ENCODE measurements at places on chromosomes 3 and 15.

DNA sequence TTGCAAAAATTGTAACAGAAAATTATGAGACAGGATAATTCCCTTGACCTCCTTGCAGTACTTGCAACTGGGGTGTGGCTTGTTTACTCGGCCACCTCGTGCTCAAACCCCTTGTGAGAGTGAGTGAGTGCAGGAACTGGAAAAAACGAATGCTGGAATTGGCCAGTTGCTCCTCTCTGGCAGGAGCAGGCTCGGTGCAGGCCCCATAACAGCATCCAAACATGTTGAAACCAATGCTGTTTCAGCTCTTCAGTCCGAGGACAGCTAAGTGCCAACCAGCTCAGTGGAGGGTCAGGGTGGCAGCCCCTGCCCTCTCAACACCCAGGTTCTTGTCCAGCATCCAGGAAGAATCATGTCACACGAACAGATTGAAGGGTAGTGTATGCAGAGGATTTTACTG lies 36.9 kb downstream of the METTL6 start:
- no peak for DNase-seq

- no peak for DNase-seq
Measured at GRCh38 chr3:124383846-124384466, 346.3 kb upstream of the UMPS start.

DNA sequence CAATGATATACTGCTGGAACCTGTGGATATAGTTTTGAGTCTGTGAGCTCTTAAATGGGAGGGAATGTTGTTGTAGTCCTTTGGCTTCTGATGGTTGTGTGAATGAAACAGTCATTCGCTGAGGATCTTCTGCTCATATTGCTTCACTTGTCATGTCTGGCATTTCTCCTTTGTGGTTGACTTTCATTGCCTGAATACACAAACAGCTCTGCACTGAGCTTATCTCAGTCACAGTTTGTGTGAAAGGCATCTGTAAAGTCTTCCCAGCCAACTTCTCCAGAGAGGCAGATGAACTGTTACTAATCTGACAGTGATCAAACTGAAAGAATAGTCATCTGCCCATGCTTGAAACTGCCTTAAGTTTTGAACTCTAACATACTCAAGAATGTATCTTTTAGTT lies 59.8 kb downstream of the TMED3 start:
- no peak for DNase-seq

DNA sequence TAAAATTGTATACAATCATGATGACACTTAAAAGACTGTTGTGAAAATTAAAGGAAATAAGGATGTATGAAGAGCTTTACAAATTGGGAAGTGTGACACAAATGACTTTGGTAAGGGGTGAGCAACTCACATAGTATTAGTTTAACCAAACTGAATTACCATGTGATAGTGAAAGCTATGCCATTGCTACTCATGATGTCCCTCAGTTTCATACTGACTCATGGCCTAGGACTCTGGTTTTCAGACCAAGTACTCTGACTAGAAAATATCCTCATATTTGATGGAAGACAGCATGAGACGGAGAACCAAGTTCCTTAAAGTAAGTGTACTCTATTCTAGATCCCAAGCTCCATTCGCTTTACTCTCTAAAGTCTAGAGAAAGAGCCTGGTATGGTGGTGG lies 203.2 kb upstream of the ICE2 start:
- DNase-seq = no peak

DNA sequence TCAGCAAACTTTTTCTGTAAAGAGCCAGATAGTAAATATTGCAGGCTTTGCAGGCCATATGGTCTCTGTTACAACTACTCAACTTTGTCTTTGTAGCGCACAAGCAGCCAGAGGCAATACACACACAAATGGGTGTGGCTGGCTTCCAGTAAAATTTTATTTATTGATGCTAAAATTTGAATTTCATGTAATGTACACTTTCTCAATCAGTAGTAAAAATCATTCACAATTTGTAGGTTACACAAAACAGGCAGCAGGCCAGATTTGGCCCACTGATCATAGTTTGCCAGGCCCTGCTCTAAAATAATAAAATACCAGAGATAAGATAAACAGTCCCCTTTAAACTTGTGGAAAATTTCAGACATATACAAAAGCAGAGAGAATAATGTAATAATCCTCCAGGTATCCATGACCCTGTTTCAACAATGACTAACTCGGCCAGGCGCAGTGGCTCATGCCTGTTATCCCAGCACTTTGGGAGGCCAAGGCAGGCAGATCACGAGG lies 330.3 kb downstream of the SHQ1 start:
- no peak for DNase-seq

- DNase-seq = no peak
Measured at GRCh38 chr15:71892335-71892734, 82.0 kb downstream of the NR2E3 start.

GRCh38 chr3:195550723-195551122 lies 7.6 kb upstream of the PPP1R2 start:
- DNase-seq = no peak

DNA sequence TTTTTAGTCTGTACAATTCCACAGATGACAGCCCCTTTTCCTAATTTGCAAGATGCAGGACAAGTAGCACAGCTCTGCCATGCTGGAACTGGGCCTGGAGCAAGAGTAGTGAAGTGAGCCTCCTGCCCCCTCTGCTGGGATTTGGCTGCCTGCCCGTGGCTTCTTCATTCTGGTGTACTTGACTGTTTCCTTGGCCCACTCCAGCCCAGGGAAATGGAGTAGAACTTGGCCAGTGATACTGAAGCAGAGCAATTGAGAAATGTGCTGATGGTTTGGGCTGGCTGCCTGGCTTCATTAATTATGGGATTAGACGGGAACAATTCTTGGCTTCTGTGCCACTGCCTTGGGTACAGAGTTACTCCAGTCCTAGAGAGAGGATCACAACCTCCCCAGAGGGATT lies 2.8 kb downstream of the GPD1L start:
- DNase-seq = no peak

GRCh38 chr3:194135516-194135805 lies 487 bp upstream of the HES1 start:
- no peak for DNase-seq

DNA sequence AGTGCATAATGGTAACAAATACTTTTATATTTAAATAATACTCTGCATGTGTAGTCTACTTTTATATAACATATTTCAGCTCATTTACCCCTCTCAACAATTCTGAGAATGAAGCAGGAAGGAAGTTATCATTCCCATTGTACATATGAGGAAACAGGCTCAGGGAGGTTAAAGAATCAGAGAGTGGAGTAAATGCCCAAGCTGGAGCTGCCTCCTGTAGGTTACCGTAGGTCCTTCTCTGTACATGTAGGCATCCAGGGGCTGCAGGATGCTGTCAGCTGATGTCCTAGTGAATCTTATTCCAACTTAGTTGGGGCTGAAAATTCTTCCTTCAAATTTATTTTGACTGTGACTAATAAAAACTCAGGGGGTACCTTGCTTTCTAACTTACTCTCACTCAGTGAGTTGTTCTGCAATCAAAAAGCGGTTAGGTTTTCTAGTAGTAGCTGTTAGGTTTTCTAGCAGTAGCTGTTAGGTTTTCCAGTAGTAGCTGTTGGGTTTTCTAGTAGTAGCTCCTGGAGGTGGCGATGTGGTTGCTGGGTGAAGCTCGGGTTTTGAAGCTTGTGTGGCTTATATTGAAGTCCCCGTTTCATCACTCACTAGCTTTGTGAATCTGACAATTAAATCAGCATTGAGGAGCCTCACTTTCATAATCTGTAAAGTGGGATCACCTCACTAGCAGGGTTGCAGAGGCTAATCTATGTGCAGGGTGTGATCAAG lies 357.0 kb downstream of the NR2F2 start:
- no peak for DNase-seq

- DNase-seq = no peak
Measured at GRCh38 chr15:79978655-79979514, 7.9 kb upstream of the BCL2A1 start.

DNA sequence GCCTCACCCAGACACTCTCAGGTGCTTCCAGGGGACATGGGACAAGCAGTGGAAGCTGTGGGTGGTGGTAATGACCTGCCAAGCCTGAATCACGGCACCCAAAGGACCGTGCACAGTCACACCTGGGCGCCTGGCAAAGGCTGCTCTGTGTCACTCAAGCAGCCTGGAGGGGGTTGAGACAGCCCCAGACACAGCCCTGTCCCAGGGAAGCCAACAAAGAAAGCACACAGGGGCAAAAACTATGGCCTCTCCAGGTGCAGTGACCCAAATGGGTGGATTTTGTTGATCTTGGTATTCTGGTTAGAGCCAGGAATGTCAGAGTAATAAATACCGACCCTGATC lies 15.0 kb upstream of the OCA2 start:
- DNase-seq = no peak

DNA sequence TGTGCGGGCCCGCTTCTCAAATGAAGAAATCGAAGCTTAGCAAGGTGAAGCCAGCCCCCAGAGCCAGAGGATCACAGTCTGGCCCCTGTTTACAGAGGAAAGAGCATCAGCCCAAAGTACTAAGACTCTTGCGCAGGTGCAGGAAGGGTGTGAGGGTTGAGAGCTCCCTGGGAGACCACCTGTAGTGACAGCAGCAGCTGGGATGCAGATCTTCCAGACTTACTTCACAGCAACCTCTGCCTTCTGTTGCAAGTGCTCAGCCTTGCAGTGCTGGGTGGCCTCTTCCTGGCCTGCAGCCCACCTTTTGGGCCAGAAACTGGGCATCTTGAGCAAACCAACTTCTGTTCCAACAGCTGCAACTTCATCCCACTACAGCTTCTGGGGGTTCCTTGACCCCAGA lies 19.7 kb downstream of the SPATA12 start:
- peak; percentile 8 for DNase-seq

- DNase-seq = no peak
Measured at GRCh38 chr3:183541738-183542137, 13.8 kb downstream of the KLHL6 start.

- no peak for DNase-seq
Measured at GRCh38 chr3:732326-732928, 360.4 kb upstream of the CNTN6 start.

GRCh38 chr3:28149960-28150359 lies 91.5 kb upstream of the CMC1 start:
- no peak for DNase-seq

GRCh38 chr3:99425930-99426329 lies 212.5 kb upstream of the COL8A1 start:
- no peak for DNase-seq

GRCh38 chr3:144791034-144791433 lies 819.4 kb downstream of the DIPK2A start:
- no peak for DNase-seq

DNA sequence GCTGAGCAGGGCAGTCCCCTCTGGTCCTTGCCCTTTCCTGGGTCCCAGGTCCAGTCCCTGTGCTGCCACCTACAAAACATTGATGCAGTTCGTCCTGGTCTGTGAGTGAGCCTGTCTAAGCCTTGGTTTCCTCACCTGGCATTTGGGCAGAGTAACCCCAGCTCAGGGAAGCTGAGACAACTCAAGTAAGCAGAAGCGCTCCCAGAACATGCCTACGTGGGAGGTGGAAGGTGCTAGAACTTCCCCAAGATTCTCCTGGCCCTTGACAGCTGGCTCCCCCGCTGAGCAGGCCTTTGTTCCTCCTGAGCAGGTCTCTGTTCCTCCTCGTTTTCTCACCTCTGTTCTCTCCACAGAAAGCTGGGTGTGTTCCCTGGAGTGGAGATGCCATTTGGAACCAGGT lies 30.5 kb downstream of the PRR20G start:
- no peak for DNase-seq

- DNase-seq = no peak
Measured at GRCh38 chr3:114411811-114412803, 118.3 kb downstream of the TIGIT start.

DNA sequence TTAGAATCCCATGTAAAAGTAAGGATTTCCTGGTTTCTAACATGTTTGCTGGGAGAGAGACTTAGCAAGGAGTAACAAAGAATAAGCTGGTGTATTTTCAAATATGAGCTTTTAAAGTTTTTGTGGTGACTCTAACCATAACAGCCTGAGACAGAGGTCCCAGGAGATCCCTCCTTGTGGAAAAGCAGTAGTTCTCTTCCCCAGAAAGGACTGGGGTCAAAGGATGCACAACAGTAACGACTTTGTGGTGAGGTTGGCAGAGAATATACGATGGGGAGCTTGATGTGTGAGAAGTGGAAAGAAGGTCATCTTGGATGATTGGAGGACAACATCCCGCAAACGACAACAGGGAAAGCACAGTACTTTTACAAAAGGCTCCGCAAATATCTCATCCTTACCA lies 38.2 kb downstream of the ABHD5 start:
- DNase-seq = no peak

DNA sequence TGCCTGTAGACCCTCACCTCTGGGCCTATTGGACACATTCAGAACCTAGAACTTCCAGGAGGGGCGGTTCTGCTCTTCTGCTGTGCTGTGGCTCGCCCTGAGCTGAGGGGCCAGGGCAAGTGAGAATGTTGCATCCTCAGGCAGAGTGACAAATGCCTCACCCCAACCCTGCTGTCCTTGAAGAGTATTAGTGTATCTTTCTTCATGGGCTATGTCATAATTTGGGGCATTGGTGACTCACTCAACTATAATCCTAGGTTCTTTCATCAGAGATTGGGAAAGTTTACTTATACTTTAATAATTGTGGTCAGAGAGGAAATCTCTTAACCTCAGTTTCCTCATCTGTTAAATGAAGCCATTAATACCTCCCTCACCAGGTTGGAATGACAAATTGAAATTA lies 143.8 kb downstream of the SV2B start:
- no peak for DNase-seq

- DNase-seq = no peak
Measured at GRCh38 chr15:90210593-90210992, 9.5 kb downstream of the SEMA4B start.

DNA sequence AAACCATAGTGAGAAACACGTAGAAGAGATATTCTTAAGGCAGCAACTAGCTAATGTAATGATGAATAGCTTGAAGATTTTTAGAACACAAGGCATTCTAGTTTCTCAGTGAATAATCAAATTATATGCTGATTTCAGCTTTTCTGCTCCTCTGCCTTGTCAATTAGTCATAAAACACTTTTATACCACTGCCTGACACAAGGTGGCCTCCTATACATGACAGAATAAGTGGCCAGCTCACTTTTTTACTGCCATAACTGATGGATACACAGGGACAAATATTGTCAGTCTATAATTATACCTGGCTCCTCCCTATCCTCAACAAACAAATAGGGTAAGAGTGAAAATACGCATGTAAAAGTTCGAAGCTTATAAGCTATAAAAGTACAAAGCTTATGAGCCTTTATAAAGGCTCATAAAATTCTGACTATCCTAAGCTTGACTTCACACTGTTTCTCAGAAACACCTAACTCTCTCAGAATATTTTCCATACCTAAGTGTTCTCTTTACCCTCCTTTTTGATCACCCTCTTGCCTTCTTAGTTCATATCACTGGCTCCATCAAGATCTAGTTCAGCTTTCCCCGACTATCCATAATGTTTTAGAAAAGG lies 81.6 kb downstream of the HERC1 start:
- DNase-seq = peak; percentile 30

DNA sequence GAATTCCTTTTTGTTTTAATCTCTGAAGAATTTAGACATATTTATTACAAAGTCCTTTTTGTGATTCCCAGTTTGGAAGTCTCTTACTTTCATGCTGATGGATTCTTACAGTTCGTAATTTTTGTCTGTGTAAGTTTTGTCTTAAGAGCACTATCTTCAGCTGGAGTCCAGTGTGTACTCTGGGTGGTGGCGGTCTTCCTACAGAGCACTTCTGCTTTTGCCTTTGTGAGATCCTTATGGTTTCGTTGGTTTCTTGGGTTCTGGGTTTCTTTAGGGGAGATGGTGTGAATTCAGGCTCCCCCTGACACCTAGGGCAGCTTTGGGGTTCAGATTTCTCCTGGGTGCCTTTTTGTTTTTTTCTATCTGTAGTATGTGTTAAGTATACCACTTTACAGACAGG lies 45.3 kb downstream of the PLS1 start:
- DNase-seq = no peak

- DNase-seq = no peak
Measured at GRCh38 chr15:71410347-71410746, 295.1 kb downstream of the THSD4 start.

Measured in NCI-H510A treated with DMSO at 0.1 percent for 48 hours (cell line).